Activated CD4-positive, alpha-beta T cell treated with anti-CD3 and anti-CD28 coated beads, Interleukin-2, amount 50 U/mL, for 24 hours (primary cell): ENCODE measurements at places on chromosomes 6 and 20.

DNA sequence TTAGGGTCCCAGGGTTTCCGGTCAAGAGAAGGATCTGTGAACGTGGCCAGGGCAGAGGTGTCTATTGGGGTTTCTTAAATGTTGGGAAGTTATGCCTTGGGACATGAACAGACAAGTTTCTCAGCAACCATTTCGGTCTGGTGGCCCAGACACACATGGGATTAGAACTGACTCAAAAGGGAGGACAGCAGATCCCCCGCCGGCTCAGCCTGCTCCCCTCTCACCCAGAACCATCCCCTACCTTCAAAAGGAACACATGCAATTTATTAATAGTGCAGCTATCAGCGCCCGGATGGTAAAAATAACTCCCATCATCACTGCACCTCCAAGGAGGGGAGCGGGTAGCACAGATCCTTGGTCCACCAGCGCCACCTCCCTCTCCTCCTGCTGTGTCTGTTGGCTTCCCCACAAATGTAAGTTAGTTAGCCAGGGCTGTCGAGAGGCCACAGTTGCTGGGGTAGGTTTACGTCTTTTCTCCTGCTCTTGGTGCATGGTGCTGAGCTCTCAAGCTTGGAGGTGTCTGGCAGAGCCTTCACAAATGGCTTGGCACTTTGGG is 77.1 kb downstream of the TRAM2 start:
- DNase-seq = no peak

GRCh38 chr6:56775498-56776166 is 132.9 kb upstream of the DST start:
- DNase-seq = no peak

DNA sequence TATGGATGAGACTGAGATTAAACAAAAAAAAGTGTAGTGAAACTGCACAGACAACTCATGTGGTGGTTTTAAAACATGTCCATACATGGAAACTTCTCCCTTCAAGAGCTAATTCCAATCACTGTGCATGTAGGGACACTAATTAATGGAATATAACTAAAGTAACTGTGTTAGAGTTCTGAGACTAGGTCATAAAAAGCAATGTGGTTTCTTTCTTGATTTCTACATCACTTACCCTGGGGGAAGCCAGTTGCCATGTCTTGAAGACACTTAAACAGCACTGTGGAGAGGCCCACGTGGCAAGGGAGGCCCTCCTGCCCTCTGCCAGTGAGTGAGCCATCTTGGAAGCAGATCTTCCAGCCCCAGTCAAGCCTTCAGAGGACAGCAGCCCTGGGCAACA is 118.2 kb upstream of the DST start:
- DNase-seq = no peak

GRCh38 chr20:34345402-34345736 is 17.7 kb upstream of the ITCH start:
- no peak for DNase-seq

GRCh38 chr6:26457806-26458688 is at the start of gene BTN2A1:
Gene BTN2A1 (plus strand): TSS chr6:26457955. CDS start chr6:26458637, 682 bp downstream.
- peak; percentile 28 for DNase-seq

DNA sequence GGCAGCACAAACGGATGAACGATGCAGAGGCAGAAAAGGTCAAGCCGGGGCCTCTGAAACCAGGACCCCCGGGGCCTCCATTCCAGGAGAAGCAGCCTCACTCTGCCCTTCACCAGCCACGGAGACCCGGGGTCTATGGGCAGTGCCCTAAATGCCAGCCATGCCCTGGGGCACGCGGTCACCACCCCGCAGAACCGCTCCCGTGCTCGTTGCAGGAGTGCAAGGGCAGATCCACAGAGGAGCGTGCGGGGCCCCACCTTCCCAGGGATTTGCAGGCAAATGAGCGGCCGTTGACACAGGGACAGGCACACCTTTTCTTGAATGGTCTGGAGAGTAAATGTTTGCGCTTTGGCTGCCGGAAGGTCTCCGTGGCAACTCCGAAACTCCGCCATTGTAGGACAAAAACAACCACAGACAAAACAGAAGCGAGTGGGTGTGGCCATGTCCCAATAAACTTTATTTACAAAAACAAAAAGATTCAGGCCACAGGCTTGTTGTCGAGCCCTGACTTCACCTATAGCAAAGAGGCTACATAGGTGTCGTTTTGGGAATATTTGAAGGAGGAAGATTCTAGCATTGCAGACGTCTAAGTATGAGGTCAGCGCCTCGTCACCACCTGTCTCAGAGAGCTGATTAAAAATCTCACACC is 163.3 kb downstream of the TAF4 start:
- no peak for DNase-seq

DNA sequence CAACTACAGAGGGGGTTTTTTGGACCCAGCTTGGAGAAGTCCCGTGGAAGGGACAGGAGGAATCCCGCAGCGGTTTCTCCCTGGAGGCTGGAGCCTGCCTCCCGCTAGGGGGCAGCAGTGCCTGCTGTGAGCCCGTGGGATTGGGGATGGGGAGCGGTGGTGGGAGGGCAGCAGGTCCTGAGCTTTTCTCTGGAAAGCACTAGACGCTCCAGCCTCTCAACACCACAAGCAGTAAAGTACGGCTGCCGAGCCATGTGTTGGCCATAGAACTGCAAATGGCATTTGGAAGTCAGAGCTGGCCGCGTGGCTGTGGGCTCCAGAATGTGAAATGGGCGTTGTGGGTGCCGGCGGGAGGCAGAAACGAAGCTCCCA is 47.8 kb downstream of the GMPR start:
- DNase-seq = no peak

DNA sequence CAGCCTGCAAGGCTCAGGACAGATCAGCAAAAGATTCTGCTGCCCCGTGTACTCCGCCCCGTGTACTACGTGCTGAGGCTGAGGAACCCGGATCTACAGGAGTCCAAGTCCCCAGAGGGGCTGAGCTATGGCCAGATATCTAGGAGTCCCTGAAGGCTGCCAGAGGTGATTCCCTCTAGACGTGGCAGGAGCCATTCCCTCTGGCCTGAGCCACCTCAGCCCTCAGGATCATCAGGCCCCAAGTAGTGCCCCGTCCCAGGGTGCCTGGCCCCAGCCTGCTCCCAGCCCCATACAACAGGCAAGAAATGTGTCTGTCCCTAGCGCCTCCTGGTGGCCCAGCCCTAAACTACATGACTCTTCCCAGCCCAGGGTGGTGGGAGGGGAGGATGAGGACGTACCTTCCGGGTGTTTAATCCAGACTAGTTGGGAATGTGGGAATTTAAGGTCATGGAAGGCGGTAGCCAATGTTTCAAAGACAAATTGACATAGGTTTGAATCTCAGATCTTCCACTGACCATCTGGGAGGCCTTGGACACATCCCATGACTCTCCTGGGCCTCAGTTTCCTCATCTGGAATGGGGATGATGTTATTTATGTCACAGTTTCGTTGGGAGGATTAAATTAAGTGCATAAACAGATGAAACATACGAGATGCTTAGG is 49.4 kb upstream of the PTPN1 start:
- DNase-seq = peak; percentile 76

DNA sequence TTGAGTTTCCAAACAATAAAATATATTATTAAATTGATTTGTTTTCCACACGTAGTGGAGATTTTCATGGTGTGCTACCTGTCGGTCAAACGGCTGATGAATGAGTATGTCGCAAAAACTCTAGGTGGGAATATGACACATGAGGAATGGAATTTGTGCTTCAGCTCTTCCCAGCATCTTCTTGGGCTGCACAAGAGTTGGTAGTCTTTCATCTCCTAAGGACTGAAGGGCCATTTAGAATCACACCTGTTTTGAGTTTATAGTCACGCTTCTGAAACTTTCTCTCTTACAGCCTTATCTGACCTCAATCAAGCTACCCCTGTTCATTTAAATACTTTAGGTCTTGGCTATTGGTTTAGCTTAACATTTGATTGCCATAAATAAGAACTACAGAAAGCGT is 157.7 kb upstream of the AKAP12 start:
- no peak for DNase-seq

DNA sequence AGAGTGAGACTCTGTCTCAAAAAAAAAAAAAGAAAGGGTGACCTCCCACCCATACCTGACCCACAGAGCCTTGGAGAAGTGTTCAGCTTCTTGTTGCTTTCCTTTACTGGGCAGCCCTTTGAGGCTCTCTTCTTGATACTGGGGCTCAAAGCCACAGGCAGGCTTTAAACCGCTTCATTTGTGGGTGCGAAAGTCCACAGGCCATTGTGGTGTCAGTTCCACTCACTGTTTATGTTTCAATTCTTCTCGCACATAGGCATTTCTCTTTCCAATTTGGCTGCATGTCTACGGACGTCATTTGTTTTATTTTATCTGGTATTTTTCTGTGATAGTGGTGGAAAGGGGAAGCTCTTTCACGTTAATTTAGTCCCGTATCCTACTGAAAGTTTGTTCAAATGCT is 34.6 kb downstream of the PPARD start:
- no peak for DNase-seq

GRCh38 chr20:43408848-43409576 is 48.7 kb upstream of the SRSF6 start:
- no peak for DNase-seq

- DNase-seq = no peak
These were observed 5.6 kb upstream of the RBCK1 start for GRCh38 chr20:402496-402885.

- no peak for DNase-seq
These were observed 841.1 kb upstream of the MANEA start for GRCh38 chr6:94736236-94736635.

- no peak for DNase-seq
These were observed 45.7 kb upstream of the PBOV1 start for GRCh38 chr6:138263963-138264362.

DNA sequence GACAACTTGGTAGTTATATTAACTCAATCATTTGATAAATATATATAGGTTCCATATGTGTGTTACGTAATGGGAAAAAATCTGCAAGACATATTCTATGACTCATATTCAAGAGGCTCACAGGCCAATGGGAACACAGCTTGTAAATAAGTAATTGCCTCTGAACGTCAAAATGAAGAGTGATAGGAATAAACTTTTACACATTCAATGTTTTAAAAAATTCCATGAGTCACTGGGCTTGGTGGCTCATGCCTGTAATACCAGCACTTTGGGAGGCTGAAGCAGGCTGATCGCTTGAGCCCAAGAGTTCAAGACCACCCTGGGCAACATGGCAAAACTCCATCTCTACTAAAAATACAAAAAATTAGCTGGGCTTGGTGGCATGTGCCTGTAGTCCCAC is 209.4 kb upstream of the MCHR2 start:
- DNase-seq = no peak

DNA sequence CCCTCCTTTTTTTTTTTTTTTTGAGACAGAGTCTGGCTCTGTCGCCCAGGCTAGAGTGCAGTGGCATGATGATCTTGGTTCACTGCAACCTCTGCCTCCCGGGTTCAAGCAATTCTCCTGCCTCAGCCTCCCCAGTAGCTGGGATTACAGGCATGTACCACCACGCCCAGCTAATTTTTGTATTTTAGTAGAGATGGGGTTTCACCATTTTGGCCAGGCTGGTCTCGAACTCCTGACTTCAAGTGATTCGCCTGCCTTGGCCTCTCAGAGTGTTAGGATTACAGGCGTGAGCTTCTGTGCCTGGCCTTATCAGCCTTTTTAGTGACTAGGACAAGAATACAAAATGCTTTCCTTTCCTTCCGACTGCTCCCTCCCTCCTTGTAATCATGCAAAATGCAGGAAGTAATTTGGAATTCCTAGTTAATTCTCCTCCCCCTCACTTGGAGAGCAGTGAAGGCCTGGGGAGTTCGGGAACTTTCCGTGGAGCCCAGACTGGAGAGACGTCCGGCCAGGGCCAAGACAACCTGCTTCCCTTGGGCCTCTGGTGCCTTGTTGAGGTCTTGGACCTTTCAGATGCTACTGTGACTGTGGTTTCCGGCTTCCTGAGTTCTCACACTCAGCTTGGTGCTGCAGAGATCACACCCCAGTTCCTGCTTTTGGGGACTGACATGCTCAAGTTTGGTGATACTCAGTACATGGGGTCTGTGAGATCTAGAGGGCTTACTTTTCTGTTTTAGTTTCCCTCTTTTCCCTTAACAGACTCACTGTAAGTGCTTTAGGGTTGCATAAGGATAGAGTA is 3.9 kb upstream of the PHF20 start:
- DNase-seq = no peak

DNA sequence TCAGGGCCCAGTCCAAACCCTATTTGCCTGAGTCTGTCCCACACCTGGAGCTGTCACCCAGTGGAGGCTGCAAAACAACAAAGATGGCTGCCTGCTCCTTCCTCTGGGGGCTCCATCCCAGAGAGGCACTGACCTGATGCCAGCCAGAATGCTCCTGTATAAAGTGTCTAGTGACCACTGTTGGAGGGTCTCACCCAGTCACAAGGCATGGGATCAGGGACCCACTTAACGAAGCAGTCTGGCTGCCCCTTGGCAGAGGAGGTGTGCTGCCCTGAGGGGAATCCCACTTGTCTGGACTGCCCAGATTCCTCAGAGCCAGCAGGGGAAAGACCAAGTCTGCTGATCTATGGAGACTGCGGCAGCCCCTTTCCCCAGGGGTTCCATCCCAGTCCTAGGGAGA is 241.6 kb downstream of the CDH26 start:
- no peak for DNase-seq

DNA sequence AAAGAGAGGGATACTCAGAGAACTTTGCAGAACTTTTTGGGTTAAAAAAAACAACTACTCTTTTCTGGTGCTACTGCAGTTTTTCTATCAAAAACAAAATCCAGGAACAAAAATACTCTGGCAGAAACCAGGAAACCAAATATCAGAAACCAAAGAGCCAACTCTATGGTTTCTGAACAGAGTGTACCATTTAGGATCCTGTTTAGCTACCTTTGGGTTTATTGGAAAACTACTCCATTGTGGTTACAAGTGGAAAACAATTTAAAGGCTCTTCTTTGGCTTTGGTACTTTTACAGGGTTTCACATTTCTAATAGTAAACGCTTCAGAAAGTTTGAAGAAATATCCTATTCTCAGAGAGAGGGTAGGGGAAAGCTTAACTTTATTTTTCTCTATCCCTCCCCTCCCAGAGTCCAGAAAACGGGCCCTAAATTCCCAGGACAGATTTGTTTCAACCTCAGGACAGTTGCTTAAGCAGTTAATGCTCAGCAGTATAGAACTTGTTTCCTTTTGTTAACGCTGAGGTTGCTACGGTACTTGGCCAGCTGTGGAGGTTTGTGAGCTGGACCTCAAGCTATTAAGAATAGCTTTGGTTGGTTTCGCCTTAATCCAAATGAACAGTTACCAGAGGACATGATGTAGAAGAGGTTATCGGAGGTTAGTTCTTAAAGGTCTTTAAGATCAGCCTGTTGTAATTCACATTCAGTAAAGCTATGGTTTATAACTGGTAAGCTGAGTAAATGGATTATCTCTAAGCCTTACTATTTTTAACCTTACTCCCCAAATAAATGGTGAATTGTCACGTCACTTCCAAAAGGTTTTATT is 47.9 kb downstream of the FOXO3 start:
- no peak for DNase-seq

- DNase-seq = no peak
These were observed 272.9 kb downstream of the SMOC2 start for GRCh38 chr6:168713839-168714238.

GRCh38 chr6:107318100-107318736 is 141.1 kb downstream of the PDSS2 start:
- DNase-seq = no peak

DNA sequence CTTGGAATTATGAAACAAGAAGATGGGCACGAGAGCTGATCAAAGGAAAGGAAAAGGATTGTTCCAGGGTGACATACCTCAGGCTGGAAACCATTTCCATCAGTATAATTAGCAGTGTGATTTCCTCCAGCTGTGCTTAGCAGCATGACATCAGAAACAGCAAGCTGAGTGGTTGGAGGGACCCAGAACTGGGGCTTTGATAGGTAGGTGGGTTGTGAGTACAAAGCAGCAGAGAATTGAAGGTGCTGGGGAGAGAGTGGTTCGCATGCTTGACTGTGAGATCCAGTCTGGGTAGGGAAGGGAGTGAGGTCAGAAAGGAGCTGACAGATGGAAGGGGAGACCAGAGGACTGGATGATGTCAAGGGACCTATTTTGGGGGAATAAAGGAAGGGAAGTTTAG is 90.4 kb downstream of the CD164 start:
- no peak for DNase-seq
